ENCODE measurements at places on chromosomes 1 and 21.

DNA sequence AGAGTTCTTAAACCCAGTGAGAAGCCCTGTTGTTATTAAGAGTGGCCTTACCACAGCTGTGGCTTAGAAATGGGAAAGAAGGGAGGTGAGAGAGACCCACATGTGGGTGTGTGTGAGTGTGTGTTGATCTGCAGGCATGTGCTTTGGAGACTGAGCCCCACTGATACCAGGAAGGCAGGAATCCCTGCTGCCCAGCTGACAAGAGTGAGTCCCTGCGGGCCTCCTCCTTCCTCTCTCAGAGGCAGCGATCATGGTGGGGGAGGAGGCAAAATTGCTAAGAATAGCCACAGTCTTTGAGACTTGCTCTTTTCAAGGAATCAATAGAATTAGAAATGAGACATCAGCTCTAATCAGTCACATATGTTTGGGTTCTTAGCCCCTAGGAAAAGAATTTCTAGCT, 87.0 kb upstream of the WARS2 start:
- H3K36me3 ChIP-seq: no peaks in the 10 kb centered on the region
- H3K27ac ChIP-seq: no peak overlapping the region
- no peaks in the 10 kb centered on the region for H3K27me3 ChIP-seq
- DNase-seq: no peak
- H3K4me1 ChIP-seq: no peaks in the 10 kb centered on the region

DNA sequence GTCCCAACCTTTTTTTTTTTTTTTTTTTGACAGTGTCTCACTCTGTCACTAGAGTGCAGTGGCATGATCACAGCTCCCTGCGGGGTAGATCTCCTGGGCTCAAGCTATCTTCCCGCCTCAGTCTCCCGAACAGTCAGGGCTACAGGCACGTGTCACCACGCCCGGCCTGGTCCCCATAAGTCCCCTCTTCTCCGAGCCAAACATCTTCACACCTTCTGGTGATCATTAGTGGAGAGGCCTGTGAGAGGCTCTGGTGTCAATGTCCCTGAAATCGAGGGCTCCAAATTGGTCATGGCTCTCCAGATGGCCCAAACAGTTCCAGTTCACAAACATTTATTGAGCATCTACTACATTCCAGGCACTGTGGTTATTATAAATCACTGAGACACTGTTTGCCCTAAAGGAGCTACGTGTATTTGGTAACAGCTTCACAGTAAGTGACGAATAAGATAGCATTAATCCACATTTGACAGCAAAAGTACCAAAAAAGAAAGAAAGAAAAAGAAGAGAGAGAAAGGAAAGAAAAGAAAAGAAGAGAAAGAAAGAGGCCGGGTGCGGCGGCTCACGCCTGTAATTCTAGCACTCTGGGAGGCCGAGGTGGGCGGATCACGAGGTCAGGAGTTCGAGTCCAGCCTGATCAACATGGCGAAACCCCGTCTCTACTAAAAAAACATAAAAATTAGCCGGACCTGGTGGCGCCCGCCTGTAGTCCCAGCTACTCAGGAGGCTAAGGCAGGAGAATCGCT, 867 bp upstream of the TIMM17A start:
- H3K36me3 ChIP-seq: peaks cover 12% of the 10 kb centered on the region
- peaks cover 27% of the 10 kb centered on the region for H3K4me1 ChIP-seq
- peak overlapping the region; percentile 78 for H3K4me3 ChIP-seq
- H3K27me3 ChIP-seq: no peaks in the 10 kb centered on the region
- DNase-seq: no peak

DNA sequence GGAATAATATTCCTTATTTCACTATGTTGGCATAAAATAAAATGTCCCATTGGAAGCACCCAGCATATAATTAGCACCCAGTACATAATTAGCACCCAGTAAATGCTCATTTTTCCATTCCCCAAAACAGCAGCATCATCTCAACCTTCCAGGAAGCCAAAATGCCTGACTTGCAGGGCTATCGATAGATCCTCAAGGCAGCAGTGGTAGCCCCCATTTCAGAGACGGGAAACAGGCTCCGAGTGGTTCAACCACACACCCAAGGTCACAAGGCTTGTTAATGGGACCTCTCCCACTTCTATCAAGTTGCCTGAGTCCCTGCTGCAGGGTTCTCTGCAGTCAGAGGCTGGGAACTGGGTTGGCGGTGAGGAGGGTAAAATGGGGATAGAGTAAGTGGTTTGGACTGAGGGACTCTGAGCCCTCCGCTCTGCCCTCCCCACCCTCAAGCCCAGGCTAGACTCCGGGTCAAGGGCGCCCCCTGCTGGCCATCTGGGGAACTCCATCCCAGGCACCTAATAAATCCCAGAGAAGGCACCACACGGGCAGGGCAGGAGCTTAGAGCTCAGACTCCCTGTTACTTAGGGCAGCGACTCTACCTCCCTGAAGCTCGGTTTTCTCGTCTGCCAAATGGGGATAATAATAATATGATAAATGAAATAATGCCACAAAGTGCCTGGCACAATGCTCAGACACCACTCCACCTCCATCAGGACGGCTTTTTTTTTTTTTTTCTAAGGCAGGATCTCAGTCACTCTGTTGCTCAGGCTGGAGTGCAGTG, 21.9 kb upstream of the LAPTM5 start:
- H3K27me3 ChIP-seq: peaks cover 14% of the 10 kb centered on the region
- H3K36me3 ChIP-seq: no peaks in the 10 kb centered on the region
- H3K27ac ChIP-seq: no peak overlapping the region
- no peak overlapping the region for H3K4me3 ChIP-seq

GRCh38 chr1:35180776-35181374, 12.1 kb downstream of the SFPQ start:
- peaks cover 74% of the 10 kb centered on the region for H3K4me1 ChIP-seq
- H3K4me3 ChIP-seq: no peak overlapping the region
- H3K27ac ChIP-seq: no peak overlapping the region

- no peak for DNase-seq
- no peak overlapping the region for H3K4me3 ChIP-seq
- no peaks in the 10 kb centered on the region for H3K4me1 ChIP-seq
- H3K27ac ChIP-seq: no peak overlapping the region
- H3K27me3 ChIP-seq: no peaks in the 10 kb centered on the region
Observed at GRCh38 chr21:36446301-36446700, 33.6 kb downstream of the CLDN14 start.

DNA sequence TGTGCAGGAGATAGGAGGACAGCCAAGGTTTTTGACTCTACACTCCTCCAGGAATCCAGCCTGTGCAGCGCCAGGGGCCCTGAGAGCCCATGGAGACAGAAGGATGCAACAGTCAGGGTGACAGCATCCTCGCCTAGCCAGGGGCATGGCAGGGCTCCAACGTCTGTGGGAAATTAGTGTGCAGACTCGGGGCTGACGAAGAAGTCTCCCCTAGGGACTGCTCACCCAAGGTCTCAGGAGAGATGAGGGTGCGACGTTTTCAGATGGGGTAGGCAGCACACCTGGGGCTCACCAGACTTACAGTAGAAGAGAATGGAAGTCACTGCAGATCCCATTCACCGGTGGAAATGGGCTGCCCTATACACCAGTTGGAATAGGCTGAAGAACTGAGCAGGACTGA, 241.7 kb downstream of the SETD4 start:
- no peak overlapping the region for H3K4me3 ChIP-seq
- H3K27ac ChIP-seq: no peak overlapping the region
- H3K36me3 ChIP-seq: no peaks in the 10 kb centered on the region
- peaks cover 5% of the 10 kb centered on the region for H3K4me1 ChIP-seq
- H3K27me3 ChIP-seq: no peaks in the 10 kb centered on the region

GRCh38 chr1:20552728-20553445, 514 bp downstream of the FAM43B start:
- peaks cover 28% of the 10 kb centered on the region for H3K4me1 ChIP-seq
- no peaks in the 10 kb centered on the region for H3K36me3 ChIP-seq
- DNase-seq: no peak
- peak overlapping the region; percentile 75 for H3K27ac ChIP-seq

DNA sequence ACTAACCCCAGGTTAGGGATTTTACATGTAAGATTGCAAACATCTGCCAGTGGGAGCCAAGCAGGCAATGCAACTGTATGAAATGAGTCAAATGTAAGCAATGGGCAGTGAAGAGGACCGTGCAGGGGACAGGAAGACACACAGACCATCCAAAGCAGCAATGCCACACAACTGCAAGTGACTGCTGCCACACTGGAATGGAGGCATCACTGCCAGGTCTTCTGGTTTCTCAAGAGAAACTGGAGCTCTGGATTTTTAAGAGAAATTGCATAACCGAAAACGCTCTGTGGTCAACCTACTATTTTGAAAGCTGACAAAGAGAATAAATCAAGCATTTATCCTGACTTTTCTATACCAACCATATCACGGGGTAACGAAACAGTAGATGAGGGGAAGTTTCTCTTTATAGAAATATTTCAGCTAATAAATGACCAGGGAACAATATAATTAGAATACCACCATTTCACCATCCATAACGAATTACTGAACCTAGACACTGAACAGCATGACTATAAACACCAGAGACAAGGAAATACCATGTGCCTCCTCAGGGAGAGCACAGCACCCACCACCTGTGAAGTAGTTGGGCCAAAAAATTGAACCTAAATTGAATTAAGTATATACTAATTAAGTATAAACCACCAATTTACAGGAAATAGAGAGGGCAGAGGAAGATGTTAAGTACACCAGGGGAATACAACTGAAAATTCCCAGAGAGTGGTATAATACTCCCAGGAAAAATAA, 4.4 kb downstream of the AK2 start:
- H3K27me3 ChIP-seq: no peaks in the 10 kb centered on the region
- peaks cover 62% of the 10 kb centered on the region for H3K4me1 ChIP-seq
- no peak for DNase-seq
- no peak overlapping the region for H3K4me3 ChIP-seq
- no peaks in the 10 kb centered on the region for H3K36me3 ChIP-seq
- no peak overlapping the region for H3K27ac ChIP-seq

GRCh38 chr1:242787968-242788367, 263.5 kb upstream of the PLD5 start:
- H3K4me3 ChIP-seq: no peak overlapping the region
- H3K36me3 ChIP-seq: no peaks in the 10 kb centered on the region
- H3K27me3 ChIP-seq: no peaks in the 10 kb centered on the region
- no peak for DNase-seq

- no peaks in the 10 kb centered on the region for H3K27me3 ChIP-seq
- H3K36me3 ChIP-seq: no peaks in the 10 kb centered on the region
- no peak overlapping the region for H3K4me3 ChIP-seq
Observed at GRCh38 chr1:45793942-45794604, 9.3 kb upstream of the MAST2 start.

- no peaks in the 10 kb centered on the region for H3K27me3 ChIP-seq
- no peak overlapping the region for H3K27ac ChIP-seq
- no peak for DNase-seq
- H3K36me3 ChIP-seq: no peaks in the 10 kb centered on the region
Observed at GRCh38 chr1:27026621-27027574, 14.2 kb upstream of the TENT5B start.

- no peak overlapping the region for H3K4me3 ChIP-seq
- no peak overlapping the region for H3K27ac ChIP-seq
- H3K4me1 ChIP-seq: no peaks in the 10 kb centered on the region
- H3K36me3 ChIP-seq: no peaks in the 10 kb centered on the region
- no peak for DNase-seq
Observed at GRCh38 chr1:206801467-206801866, 29.2 kb upstream of the IL10 start.

GRCh38 chr21:30447056-30447455, 7.0 kb downstream of the KRTAP15-1 start:
- H3K27ac ChIP-seq: no peak overlapping the region
- H3K4me1 ChIP-seq: no peaks in the 10 kb centered on the region
- H3K4me3 ChIP-seq: no peak overlapping the region
